ENCODE measurements at places on chromosomes 1 and 21.

GRCh38 chr21:34011660-34012059, 61.7 kb upstream of the MRPS6 start:
- DNase-seq, result no peak

- no peak for DNase-seq
These were observed 14.9 kb upstream of the SLAMF9 start for GRCh38 chr1:159968901-159969300.

GRCh38 chr1:59075021-59075420, 221.9 kb upstream of the FGGY start:
- no peak for DNase-seq

- no peak for DNase-seq
These were observed 69.2 kb upstream of the KIF26B start for GRCh38 chr1:245085508-245086095.

DNA sequence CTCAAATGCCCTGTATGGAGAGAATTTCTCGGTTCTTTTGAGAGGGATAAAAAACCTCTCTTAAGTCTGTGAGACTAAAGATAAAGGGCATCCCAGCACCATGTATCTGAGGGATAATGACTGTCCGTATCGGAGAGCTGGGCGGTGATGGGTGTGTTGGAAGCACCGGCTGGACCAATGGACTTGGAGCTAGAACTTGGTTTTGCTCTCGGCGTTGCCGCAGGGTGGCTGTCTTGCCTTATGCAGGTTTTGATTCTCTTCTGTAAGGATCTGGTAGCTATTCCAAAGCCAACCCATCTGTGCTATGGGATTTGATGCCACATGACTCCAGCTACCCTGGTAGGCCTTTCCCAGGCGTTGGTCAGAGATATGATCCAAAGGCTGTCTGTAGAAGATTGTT, 348.8 kb downstream of the KIF26B start:
- DNase-seq, result no peak

GRCh38 chr1:54919367-54920359, 32.7 kb upstream of the DHCR24 start:
- no peak for DNase-seq

- no peak for DNase-seq
These were observed 104.3 kb downstream of the HHIPL2 start for GRCh38 chr1:222443566-222443965.

DNA sequence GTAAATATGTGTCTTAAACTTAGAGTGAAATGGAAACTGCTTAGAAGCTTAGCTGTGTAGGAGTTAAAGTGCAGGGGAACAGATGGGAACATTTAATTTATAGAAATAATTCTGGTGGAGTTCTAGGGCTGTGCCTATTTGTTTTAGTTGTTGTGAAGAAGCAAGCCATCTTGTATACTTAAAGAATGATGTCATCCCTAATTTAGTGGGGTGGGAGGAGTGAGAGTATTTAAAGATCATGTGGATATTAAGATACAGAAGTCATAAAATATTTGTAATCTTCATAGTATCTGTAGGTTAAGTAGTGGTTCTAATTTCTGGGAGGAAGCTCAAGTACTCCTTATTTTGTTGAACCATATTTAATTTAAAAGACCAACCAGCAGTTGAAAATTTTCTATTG, 41.5 kb downstream of the BACH1 start:
- no peak for DNase-seq

DNA sequence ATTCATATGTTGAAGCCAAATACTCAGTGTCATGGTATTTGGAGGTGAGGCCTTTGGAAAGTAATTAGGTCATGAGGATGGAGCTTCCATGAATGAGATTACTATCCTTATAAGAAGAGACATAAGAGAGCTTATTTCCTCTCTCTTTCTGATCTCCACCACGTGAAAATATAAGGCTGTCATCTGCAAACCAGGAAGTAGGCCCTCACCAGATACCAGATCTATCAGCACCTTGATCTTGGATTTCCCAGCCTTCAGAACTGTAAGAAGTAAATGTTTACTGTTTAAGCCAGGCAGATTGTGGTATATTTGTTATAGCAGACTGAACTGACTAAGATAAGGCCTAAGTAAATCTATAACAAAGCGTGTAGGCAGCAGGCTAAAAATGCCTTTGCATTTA, 25.3 kb downstream of the RBM11 start:
- no peak for DNase-seq

- no peak for DNase-seq
These were observed 31.9 kb downstream of the CYP4B1 start for GRCh38 chr1:46830665-46831322.

DNA sequence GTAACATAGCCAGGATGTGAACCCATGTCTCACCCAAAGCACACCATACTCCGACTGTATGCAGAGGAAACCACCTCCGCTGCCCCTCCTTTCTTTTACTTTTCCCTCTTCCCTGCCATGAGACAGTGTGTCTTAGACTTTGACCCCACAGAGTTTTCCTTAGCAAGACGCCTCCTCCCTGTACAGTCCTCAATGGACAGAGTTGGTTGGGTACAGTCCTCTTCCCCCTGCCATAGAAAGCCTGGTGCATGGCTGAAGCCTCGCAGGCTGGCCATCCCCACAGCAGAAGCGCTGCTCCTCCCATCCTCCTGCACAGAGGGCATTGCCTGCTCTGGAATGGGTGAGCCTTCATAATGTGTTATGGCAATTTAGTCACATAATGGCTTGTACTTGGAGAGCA, 127.9 kb downstream of the PLPP3 start:
- no peak for DNase-seq

- no peak for DNase-seq
These were observed 276.9 kb downstream of the MATN1 start for GRCh38 chr1:30446508-30446907.

GRCh38 chr1:232743999-232744398, 61.2 kb upstream of the MAP10 start:
- DNase-seq, result no peak

DNA sequence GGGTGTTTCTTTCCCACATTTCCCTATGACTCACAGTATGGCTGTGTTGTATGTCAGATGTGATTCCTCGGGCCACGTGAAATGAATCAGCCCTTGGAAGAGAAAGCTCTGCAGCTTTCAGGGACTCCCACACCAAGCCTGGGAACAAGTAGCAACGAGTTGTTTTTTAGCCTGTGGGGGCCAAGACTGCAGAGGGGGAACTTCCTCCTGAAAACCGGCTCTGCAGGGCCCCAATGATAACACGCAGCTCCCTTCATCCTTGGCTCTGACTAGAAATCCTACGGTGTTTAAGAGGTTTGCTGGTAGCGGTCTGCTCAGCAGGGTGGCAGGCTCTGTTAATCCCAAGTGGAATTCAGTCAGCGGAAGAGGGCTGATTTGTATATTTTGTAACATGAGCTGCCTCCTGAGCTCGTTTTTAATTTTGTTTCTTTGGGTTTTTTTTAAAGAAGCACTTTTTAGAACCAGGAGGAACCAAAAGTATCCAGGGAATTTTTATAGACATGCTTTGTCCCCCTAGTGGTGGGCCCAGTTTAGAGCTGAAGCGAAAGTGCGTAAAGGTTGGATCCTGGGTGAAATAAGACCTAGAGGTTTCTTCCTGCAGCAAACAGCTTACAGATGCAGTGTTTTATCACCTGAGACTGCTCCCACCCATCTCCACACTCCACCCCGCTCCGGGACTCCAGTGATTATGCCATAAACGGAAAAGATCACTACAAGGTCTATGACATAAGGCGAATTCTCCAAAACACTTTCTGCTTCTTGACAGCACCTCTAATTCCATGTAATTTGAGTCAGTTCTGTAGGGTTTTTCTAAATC, 48.8 kb downstream of the LAMC2 start:
- DNase-seq, result no peak

DNA sequence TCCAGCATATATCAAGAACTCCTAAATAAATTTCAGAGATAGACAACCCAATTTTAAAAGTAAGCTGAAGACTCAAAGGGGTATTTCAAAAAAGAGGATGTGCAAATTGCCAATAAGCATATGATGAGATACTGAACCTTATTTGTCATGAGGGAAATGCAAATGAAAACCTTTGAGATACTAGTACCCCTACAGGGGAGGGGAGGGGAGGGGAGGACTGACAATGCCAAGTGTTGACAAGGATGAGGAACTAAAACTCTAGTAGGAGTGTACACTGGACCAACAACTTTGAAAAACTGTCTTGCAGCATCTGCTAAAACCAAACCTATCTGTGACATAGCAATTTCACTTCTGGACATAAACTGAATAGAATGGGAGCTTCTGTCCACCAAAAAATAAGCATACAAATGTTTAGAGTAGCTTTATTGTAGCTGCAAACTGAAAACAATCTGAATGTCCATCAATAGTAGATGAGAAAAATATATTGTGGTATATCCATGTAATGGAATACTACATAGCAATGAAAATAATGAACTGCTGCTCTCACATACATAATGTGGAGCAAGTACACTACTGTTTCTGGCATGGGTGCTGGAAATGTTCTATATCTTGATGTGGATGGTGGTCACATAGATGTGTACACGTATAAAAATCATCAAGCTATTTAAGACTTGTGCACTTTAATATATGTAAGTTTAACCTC, 57.2 kb downstream of the CDK18 start:
- DNase-seq, result no peak

DNA sequence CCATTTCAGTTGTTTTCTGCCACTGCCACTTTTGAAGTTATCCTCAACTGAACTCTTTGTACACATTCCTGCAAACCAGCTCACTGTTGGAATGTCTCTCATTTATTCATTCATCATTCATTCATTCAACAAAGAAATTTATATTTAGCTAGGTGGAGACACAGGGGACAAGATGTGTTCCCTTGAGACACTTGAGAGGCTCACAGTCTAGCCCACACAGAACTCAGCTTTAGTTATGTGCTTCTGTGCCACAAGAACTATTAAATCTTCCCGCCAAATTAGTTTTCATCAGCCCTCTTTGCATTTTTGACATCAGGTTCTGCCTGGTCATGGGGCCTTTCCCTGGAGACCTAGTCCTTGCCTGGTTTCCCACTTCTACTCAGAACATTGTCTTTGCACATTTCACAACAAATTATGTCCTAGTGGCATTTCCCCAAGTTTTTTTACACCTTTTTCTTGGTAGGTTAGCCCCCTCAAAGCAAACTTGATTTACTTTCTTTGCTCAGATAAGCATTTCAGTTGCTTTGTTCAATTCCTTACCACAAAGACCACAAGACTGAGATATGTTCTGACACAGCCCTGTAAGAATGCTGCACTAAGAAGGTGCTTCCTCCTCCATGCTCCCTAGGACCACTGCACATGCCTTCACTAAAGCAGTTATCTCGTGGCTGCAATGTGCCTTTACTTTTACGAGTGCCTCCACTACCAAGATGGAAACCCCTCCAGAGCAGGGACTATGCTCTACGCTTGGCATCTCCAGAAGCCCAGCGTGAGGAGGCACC, 31.0 kb downstream of the ILDR2 start:
- DNase-seq, result no peak

- no peak for DNase-seq
These were observed 92.1 kb downstream of the UBE2U start for GRCh38 chr1:64295561-64295960.

GRCh38 chr1:93768380-93768863, 86.8 kb upstream of the BCAR3 start:
- DNase-seq, result no peak

DNA sequence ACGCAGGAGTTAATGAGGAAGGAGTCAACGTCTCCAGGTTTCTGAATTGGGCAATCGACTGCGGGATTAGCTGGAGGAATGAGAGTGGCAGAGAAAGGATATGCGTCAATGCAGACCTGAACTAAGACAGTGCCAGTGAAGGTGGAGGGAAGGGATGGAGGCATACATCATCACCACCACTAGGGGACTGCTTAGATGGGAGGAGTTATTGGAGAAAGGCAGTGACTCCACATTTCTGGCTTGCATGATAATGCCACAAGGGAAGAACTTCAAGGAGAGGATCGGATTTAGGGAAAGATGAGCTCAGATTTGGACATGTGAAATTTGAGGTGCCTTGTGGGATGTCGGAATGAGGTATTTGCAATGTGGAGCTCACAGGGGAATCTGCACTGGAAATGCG, 17.5 kb downstream of the VASH2 start:
- no peak for DNase-seq

DNA sequence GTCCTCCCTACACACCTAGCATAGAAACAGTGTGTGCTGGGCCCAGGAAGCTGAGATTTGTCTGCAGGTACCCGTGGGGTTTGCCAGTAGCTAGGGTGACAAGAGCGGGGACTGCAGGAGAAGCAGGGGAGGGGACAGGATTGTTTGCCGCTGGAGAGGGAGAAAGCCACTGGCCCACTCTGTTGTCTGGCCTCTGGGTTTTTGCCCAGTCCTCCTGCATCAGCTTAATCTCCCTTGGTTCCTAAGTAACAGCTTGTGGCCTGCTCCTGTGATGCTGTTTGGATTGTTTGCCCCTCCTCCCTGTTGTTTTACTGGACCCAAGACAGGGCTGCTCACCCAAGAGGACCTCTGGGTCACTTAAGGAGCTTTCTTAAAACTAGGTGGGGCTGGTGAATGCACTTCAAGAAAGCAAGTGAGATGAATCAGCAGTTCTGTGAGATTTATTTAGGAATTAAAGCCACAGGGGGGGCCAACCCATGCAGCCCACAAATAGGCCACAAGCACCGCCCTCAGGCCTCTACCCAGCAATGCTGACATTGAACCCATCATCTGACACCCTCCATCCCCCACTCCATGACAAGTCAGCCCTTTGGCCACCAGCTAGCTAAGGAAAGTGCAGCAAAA, 142.8 kb downstream of the ZZZ3 start:
- no peak for DNase-seq

DNA sequence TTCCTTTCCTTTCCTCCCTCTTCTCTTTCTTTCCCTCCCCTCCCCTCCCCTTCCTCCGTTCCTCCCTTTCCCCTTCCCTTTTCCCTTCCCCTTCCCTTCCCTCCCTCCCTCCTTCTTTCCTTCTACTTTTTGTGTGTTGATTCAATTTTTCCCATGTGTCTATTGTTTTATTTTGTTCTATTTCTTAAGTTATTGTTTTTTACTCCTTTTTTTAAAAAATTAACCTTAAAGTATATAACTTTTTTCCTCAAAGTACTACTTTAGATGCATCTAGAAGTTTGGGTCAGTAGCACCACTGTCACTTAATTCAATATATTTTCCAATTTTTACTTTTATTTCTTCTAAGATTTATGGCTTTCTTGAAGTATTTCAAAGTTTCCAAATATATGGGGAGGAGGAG, 448.2 kb upstream of the VAMP3 start:
- no peak for DNase-seq

DNA sequence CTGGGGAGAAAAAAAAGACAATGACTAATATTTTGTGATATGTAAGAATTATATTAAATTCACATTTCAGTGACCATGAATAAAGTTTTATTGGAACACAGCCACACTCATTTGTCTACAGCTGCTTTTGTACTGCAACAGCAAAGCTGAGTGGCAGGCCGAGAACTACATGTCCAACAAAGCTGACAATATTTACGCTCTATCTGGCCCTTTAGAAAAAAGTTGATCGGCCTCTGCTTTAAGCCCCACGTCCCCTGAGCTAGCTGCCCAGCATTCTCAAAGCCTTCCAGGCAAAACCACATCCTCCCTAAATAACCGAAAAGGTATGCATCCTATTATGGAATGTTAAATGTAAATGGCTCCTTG, 8.6 kb downstream of the SLC2A1 start:
- DNase-seq, result no peak

- DNase-seq, result no peak
These were observed 148.2 kb downstream of the RWDD3 start for GRCh38 chr1:95382000-95382786.

- DNase-seq, result no peak
These were observed 86.0 kb downstream of the GALNT2 start for GRCh38 chr1:230152999-230153398.

All from activated naive CD8-positive, alpha-beta T cell treated with anti-CD3 and anti-CD28 coated beads, Interleukin-2, amount 50 U/mL, for 16 hours (primary cell).